ENCODE measurements at places on chromosomes 7 and 10. TPM values are rescaled to one million over a fixed set of nuclear protein-coding genes. Genes with fewer than 3 reads are reported as not detected.
A peak's percentile ranks its signal among the peaks of the same experiment; 100 is the strongest.

The HMX3 gene
- 0.27 TPM for total RNA-seq

GRCh38 chr10:100509241-100509840 lies 10.3 kb downstream of the SEC31B start:
- DNase-seq: no peak
- H3K27ac ChIP-seq: no peak overlapping the region
- H3K4me1 ChIP-seq: no peaks in the 10 kb centered on the region
- peaks cover 11% of the 10 kb centered on the region for H3K27me3 ChIP-seq

GRCh38 chr7:86645225-86645608 lies 1.5 kb downstream of the GRM3 start:
- peaks cover 8% of the 10 kb centered on the region for H3K27me3 ChIP-seq
- no peak overlapping the region for H3K27ac ChIP-seq
- peak overlapping the region; percentile 71 for H3K4me3 ChIP-seq
- no peak for DNase-seq

DNA sequence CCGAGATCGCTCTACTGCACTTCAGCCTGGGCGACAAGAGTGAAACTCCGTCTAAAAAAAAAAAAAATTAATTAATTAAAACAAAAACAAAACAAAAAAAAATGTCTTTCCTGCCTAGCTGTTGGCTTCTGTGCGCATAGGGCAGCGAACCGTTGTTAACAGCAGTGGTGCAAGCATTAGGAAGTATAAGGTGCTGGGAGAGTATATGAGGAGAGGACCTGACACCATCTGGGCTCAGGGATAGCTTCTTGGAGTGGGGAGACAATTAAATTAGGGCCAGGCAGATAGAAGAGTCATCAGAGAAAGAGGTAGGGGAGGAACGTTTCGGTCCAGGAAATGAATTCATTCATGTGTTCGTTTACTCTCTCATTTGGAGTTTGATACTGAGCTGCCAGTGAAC lies 46.2 kb upstream of the EZH2 start:
- no peaks in the 10 kb centered on the region for H3K27me3 ChIP-seq
- H3K36me3 ChIP-seq: no peaks in the 10 kb centered on the region
- DNase-seq: no peak

Data from H1 (cell line).